NCI-H187 treated with DMSO at 0.1 percent for 48 hours (cell line): ENCODE measurements at places on chromosomes 6 and 20.

- no peak for DNase-seq
These were observed 24.3 kb downstream of the VTA1 start for GRCh38 chr6:142171351-142171750.

- no peak for DNase-seq
These were observed 1.0 kb downstream of the AFDN start for GRCh38 chr6:167827583-167828324.

DNA sequence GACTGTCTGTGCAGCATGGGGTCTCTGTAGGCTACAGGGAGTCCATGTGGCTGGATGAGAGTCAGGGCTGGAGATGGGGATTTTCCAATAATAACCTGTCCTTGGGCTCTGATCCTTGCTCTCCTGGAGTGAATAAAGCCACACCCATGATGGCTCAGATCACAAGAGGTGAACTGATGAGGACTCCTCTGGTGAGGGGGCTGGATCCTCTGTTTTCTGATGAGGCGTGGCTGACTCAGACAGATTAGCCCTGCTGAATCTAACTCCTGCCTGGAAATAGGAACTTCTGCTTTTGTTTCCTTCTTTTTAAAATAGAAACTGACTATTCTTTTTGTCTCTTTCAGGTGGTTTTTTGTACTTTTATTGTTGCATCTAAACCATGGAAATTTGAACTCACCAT, 27.0 kb downstream of the CST9L start:
- DNase-seq: no peak

DNA sequence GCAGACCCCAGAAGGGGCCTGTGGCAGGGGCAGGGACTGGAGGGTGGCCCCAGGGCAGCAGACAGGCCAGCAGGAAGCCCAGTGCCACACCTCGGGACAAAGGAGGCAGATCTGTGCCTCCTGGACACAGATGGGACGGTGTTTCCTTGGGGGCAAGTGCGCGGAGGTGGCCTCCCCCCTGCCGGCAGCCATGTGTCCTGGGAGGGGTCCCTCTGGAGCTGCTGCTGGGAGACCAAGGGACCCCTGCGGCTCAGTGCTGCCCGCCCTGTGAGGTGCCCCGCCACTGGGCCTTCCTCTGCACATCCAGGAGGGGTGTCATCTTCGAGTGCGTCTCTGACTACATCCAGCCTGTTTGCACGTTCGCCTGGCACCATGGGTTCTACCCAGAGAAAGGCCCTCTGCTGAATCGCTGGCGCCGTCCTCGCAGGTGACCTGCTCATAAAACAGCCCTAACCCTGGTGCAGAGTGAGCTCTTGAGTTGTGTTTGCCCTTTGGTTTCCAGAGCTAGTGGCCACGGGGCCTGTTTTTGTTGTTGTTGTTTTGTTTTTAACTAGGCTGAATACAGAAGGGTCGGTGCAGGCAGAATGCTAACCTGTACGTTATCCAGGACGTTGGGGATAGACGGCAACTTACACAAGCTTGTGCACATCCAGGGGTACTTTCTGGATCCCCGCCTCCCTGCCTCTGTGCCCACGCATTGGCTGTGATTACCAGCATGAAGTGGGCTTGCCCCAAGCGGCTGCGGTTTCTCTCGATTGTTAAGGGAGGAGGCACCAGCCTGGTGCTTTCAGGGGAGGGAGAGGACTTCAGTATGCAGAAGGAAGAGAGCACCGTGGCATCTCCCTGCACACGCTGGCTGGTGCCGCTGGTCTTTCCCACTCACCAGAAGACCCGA, 1.3 kb upstream of the KCNQ2 start:
- no peak for DNase-seq

GRCh38 chr6:111727041-111727440, 121.4 kb upstream of the TRAF3IP2 start:
- no peak for DNase-seq

- DNase-seq: no peak
These were observed 562 bp downstream of the MOCS1 start for GRCh38 chr6:39933669-39934130.

DNA sequence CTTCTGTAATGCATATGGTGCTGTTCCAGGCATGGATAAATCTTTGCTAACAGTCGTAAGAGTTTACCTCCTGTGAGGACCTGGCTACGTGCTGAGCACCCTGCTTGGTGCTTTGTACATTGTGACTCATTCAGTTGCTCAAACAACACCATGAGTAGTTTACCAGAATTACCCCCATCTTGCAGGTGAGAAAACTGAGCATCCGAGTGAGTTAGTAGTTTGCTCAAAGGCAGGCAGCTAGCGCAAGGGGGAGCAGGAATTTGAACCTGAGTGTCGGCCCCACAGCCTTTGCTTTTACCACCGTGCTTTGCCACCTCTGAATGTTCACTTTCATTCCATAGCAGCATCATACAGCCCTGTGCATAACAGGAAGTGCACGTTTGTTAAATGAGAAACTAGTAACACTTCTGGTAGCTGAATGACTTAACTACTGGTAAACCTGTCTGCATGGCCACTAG, 121.9 kb downstream of the MTHFD1L start:
- DNase-seq: no peak

DNA sequence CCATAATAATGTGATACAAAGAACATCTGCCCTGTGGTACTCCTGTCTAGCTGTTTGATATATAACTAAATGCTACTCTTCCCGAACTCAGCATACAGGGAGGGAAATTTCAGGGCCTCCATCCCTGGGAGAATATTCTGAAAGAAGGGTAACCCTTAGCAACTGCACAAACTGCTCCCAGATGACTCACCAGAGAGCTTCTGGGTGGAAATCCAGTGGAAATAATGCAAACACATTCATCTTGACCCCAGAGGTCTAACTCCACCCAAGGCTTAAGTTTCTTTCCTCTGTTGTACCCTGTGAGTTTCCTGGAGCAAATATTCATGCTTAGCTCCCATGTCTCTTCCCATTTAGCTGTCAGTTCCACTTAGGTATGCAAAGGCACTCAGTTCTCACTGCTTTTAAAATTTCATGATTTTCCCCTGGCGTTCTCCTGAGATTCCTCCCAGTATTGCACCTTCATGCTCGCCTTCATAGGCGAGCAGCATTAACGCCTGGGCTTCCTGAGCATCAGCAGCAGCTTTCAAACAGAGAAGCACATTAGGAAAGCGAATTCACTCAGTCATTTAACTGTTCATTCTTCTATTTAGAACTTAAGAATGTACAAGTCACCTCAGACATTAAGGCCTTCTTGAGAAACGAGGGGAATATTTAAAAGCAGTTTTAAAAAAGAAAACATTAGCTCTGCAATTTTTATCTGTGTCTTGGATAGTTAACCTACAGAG, 43.8 kb upstream of the LAMA4 start:
- no peak for DNase-seq

GRCh38 chr20:13659288-13659687, 20.6 kb upstream of the TASP1 start:
- no peak for DNase-seq

GRCh38 chr6:62357835-62358234, 71.8 kb upstream of the KHDRBS2 start:
- no peak for DNase-seq

- no peak for DNase-seq
These were observed 17.0 kb downstream of the CRISP1 start for GRCh38 chr6:49849213-49849907.

DNA sequence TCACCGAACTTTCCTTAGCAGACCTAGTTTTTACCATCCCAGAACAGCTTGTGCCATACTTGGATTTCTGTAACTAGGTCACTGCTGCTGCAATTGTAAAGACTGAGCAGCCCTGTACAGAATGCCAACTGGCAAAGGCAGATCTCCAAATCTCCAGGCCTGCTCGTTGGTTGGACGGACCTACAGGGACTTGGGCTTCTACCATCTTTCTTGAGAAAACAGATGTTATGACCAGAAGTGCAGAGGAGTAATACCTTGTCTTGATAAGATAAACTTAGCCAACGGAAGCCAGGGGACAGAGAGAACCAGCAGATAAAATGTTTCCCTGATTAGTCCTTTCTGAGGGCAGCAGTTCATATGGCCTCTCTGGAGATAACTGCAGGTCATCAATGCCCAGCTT, 304.1 kb downstream of the RFPL4B start:
- DNase-seq: no peak

DNA sequence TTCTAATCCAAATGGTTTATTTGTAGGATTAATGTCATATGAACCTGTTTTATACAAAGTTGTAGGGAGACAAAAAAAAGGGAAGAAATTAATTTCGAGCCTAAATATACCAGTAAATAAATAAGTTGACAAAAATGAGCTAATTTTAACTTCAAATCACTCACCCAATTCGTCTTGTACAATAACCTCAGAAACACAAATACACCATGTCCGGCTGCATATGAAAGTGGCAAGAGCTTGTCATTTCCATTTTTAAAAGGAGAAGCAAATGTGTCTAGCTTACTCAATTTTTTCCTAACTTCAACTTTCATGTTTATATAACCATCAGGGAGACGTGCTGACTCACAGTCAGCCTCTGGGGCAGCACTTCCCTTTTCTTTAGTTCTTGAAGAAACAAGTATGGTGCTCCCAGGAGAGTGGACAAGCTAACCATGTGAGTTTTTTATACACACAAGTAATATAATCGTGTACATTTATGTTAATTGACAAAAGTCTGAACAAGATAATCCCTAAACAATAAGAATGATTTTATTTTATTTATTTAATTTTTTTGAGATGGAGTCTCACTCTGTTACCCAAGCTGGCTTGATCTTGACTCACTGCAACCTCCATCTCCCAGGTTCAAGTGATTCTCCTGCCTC, 55.5 kb upstream of the SGK1 start:
- no peak for DNase-seq

- DNase-seq: no peak
These were observed 94.4 kb upstream of the FOXC1 start for GRCh38 chr6:1515280-1515679.

- DNase-seq: peak; percentile 2
These were observed 19.1 kb downstream of the SLX4IP start for GRCh38 chr20:10454151-10454750.
